NCI-H1048 (cell line): ENCODE measurements at places on chromosomes 2 and 18.

GRCh38 chr2:241265506-241265905, 50.0 kb downstream of the HDLBP start:
- DNase-seq, result no peak

DNA sequence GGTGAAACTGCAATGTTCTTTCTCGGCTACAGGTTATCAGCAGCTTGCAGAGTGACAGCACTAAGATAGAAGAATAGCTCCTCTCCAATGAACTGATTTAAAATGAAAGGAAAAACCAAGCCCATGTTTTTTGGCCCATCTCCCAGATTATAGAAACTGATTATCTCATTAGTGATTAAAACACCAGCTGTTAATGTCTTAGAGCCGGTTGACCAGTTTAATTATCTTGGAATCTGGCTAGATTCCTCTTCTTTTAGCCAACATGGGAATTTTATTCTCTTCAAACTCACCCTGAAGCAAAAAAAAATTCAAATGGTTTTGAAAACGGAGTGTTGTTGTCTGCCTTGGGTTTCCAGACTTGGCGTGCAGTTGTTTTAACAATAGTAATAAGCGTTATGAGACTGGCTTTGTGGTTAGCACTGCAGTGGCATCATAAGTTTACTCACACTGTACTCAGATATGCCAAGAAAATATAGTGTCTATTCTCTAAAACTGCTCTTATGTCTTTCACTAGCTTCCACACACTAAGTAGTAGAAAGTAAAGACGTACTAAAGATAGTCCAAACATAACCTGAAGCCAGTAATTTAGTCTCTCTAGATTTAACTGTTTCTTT, 665.3 kb downstream of the STK39 start:
- no peak for DNase-seq

DNA sequence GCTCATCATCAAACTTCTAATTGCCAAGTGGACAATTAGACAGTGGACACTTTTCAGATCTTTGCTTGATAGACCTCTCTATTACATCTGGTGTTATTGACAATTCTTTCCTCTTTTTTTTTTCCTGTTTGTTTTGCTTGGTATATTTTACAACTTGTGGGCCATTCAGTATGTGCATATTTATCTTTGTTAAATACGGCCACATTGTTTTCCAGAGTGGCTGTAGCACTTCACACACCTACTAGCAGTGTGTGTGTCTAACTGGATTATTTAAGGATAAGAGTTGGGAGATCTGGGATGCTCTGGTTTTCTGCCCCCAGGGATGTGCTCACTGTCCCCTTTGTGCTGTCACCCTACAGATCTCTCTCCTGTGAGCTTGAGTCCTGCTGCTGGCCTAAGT, 4.1 kb upstream of the SLC4A5 start:
- no peak for DNase-seq

GRCh38 chr2:118312969-118313756, 224.9 kb downstream of the INSIG2 start:
- no peak for DNase-seq

GRCh38 chr2:133919285-133919684, 334.6 kb upstream of the MGAT5 start:
- no peak for DNase-seq

GRCh38 chr2:423479-423878, 135.6 kb upstream of the ALKAL2 start:
- no peak for DNase-seq

DNA sequence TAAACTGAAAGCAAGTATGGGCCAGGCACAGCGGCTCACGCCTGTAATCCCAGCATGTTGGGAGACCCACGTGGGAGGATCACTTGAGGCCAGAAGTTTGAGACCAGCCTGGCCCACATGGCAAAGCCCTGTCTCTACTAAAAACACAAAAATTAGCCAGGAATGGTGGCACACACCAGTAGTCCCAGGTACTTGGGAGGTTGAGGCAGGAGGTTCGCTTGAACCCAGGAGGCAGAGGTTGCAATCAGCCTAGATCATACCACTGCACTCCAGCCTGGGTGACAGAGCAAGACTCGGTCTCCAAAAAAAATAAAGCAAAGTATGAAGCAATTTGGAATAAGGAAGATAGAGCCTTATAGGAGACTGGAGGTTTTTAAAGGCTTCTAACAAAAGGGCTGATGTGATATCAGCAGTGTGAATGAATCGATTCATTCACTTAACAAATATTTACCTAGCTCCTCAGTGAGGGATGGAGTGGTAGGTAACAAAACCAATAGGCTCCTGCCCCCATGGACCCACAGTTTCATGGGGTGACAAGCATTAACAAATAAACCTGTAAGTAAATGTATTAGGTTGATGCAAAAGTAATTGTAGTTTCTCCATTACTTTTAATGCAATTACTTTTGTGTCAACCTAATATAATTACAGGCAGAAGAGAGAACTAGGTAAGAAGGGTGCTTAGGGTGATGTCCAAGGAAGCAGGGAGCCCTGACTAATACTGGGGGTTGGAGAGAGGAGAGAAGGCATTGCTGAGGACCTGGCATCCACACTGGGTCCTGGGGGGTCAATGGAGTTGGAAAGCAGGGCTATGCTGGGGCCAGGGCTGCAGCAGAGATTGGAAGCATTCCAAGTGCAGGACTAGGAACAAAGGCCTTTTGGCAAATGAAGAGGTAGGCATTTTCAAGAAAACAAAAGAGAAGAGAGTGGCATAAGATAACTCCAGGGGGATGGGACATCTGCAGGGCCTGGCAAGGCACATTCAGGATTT, 195.4 kb upstream of the ARL4C start:
- no peak for DNase-seq

GRCh38 chr18:32711862-32712261, 61.0 kb downstream of the KLHL14 start:
- no peak for DNase-seq

- no peak for DNase-seq
These were observed 65.6 kb downstream of the ODC1 start for GRCh38 chr2:10382354-10383061.

GRCh38 chr2:73889206-73889605, 3.6 kb upstream of the ACTG2 start:
- no peak for DNase-seq

DNA sequence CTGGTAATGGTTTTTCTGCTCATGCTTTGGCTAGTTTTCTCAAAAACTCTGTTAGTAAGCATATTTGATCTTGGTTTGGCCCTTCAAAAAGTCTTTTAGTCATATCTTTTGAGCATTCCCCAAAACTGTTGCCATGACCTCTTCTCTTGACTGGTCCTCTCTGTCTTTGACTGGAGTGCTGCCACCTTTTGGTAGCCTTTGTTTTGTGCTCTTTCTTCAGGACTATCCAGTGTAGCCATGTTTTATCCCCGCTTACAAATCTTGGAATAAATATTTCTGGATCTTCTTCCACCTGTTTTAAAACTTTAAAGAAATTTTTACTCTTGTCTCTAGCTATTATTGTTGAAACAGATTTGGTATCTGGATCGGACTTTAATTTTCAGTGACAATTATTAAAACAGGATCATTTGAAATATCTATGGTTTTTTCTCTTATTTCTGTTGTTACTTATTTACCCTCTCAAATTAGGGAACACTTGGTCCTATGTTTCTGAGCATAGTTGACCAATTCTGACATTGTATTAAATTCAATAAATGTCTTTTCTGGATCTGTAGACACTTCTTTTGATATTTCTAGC, 965 bp upstream of the ELOA2 start:
- DNase-seq, result no peak

DNA sequence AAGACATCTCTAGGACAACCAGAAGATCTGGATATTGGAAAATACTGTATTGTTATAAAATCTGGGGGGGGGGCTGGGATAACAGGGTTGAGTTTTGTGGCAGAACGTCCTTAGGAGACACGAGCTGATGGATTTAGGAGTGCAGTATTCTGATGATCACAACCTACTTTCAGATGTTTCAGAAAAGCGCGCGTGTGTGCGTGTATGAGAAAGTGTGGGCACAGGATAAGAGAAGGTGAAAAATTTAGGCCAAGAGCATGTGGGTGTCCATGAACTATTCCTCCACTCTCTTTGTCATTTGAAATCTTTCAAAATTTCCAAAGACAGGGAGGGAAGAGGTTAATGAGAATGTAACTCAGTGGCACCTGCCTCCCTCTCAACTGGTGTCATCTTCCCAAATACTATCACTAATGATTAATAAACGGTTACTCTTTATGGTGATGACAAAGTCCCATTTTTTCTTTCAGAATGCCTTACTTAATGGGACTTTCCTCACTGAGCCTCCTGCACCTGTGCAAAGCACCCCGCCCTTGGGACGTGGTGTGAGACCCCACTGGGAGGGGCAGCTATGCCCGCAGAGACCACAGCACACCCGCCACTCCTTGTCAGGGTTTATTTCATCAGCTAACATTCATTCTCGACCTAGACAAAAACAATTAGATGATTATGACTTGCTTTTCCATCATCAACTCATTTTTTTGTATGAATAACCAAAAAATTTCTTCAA, 53.6 kb downstream of the HS6ST1 start:
- DNase-seq, result no peak

DNA sequence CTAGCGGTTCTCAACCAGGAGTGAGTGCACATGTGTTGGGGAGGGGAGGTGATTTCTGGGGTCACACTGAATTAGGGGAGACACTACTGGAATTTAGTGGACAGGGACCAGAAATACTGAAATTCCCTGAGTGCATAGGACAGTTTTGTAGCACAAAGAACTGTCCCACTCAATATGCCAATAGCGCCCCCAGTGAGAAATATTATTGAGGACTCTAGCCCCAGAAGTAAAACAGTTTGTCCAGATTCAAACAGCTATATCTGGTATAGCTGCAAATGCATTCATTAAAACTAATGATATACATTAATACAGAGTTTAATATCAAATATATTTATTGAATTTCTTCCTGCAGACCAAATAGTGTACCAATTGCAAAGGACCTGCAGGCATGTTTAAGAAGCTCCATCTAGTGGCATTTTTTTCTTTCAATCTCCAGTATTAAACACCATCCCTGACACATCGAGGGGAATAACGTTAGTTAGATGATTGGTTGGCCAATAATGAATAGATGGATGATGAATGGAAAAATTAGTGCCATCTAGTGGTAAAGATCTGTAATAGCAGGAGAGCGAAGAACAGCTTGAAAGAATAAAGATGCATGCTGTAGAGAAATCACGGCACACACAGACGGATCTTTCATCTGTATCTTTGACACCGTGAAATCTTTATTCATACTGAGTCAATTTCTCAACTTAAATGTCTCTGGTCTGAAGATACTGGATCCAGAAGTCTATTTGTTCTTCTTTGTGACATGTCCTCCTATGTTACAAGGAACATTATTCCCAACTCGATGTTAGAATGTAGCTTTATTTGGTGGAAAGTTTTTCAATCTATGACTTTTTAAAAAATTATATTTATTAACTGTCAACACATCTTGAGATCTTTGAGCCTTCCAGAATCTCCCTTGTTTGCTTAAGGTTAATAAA, 62.5 kb downstream of the DHRS9 start:
- DNase-seq, result no peak

DNA sequence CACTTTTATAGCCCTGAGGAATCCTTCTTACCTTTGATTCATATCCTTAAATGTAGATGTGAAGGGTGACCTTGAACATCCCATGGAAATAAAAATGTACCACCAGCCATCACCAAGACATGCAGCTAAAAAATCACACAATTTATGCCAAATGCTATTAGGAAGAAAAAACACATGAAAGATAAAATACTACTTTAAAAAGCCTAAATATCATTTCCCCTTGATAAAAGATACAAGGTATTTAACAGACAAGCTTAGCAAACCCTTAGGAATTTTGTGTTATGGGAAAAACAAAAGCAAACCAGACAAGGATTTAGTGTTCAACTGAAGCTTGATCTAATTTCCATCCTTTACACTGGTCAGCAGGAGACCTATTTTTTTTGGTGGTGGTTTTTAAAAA, 255.0 kb downstream of the ICOS start:
- DNase-seq, result no peak

GRCh38 chr2:239930871-239931771, 94.0 kb downstream of the NDUFA10 start:
- no peak for DNase-seq

DNA sequence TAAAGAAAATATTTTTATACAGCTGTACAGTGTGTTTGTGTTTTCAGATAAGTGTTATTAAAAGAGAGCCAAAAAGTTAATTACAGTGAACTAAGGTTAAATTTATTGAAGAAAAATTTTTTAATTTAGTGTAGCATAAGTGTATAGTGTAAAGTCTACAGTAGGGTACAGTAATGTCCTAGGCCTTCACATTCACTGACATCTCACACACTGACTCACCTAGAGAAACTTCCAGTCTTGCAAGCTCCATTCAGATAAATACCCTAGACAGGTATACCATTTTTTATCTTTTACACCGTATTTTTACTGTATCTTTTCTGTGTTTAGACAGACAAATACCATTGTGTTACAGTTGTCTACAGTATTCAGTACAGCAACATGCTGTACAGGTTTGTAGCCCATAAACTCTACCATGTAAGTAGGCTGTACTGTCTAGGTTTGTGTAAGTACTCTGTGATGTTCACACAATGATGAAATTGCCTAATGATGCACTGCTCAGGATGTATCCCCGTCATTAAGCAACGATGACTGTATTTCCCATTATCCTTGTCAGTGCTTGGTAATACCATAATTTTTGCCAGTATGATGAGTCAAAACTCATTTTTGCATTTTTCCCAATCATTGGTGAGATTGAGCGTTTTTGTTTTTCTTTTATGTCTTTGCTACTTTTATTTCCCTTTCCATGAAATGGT, 48.2 kb upstream of the B3GNT2 start:
- DNase-seq, result no peak

GRCh38 chr2:16127276-16127940, 187.1 kb downstream of the MYCN start:
- DNase-seq, result no peak

GRCh38 chr2:226057914-226058313, 658.4 kb downstream of the NYAP2 start:
- DNase-seq, result no peak

- DNase-seq, result no peak
These were observed 1491.9 kb upstream of the CELF4 start for GRCh38 chr18:39057423-39058064.

- no peak for DNase-seq
These were observed 35.4 kb downstream of the STAT4 start for GRCh38 chr2:191115391-191115790.

GRCh38 chr2:232398293-232399034, 8.2 kb upstream of the ALPG start:
- DNase-seq, result no peak

DNA sequence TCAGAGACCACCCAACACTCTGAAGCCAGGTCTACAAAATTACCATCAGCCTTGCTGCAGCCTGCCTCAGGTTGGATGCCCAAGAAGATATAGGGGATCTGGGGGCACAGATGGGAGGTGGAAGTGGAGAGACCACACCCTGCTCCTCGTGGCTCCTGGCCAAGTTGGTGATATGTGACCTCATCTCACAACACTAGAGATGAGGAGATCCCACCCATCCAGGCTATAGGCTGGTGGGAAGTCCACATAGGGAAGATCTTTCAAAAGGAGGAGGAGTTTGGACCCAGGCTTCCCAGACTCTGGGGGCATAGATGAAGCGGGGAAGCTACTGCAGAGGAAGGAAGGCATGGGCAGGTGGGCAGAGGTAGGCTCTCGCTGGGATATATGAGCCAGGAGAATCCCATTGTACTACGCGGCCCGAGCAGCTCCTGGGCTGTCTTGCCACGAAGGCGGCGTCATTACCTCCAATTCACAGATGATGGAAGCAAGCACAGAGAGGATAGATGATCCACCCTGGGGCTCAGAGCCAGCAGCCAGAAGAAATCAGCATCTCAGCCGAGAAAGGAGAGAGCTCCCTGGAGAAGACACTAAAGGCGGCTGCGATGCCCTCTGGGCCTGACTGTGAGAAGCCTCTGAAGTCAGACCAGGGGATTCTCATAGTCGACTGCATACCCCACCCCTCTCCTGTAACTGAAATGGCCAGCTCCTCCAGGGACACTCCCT, 96.0 kb downstream of the RHOB start:
- no peak for DNase-seq
